AG08395 (cell line): ENCODE measurements at places on chromosomes 3 and 15.

- no peak for DNase-seq
These were observed 7.5 kb downstream of the C3orf22 start for GRCh38 chr3:126551121-126551838.

- DNase-seq = no peak
These were observed 46.0 kb downstream of the PRICKLE2 start for GRCh38 chr3:64179249-64179648.

GRCh38 chr3:160860346-160860745, 104.3 kb downstream of the PPM1L start:
- DNase-seq = no peak

DNA sequence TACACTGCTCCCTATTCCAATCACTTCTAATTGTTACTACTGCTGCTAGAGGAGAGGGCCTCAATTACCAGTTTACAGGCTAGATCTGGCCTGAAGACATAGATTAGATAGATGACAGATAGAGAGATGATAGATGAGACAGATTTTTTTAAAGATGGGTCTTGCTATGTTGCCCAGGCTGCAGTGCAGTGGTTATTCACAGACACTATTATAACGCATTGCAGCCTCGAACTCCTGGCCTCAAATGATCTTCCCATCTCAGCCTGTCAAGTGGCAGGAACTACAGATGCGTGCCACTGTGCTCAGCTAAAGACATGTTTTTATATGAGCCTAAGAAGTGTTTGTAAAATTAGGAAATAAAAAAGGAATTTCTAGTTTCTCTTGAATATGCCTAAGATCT, 6.2 kb downstream of the SLC33A1 start:
- DNase-seq = no peak

- DNase-seq = no peak
These were observed 22.3 kb upstream of the ZBED2 start for GRCh38 chr3:111617406-111617805.

DNA sequence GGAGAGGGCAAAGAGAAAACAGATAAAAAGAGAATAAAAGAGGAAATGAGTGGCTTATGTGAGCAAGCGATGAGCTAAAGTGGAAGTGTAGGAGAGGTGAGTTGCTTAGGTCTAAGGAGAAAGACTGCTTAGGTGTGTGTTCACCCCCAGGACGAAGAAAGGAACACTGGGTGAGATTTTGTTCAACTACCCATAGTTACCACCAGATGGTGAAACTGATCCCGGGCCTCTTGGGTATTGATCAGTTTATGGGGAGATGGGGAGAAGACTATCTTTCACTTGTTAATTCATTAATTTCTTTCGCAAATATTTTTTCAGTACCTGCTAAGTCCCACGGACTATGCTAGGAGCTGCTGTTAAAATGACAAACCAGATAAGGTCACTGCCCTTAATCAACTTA, 33.9 kb downstream of the GAP43 start:
- DNase-seq = no peak

- peak; percentile 8 for DNase-seq
These were observed 55.5 kb upstream of the AGTR1 start for GRCh38 chr3:148642214-148642613.

GRCh38 chr3:41411065-41411464, 211.8 kb downstream of the CTNNB1 start:
- no peak for DNase-seq

GRCh38 chr3:138367326-138367850, 19.0 kb downstream of the MRAS start:
- no peak for DNase-seq

- DNase-seq = peak; percentile 35
These were observed 24.5 kb downstream of the QTRT2 start for GRCh38 chr3:114081037-114081436.

DNA sequence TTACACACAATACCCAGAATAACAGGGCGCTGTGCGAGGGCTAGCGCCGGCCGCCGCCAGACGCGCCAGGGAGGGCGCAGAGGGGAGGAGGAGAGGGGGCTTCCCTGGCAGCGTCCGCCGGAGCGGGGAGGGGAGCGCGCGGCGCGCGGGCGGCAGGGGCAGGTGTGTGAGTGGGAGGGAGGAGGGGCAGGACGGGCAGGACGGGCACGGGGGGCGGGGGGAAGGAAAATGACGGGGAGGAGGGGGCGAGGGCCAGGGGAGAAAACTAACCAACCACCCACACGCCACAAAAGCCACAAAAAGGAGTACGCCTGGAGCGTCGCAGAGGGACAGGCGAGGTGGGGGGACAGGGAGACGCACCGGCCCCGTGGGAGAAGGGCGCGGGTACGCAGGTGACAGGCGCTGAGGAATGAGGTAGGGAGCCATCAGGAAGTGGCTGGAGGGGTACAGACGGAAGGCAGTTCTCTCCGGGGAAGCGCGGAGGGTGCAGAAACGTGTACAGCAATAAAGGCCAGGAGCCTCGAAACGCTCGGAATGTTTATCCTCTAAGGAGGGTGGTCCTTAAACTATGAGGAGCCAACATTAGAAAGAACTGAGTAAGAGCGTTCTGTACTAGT, 610 bp upstream of the SATB1 start:
- no peak for DNase-seq

DNA sequence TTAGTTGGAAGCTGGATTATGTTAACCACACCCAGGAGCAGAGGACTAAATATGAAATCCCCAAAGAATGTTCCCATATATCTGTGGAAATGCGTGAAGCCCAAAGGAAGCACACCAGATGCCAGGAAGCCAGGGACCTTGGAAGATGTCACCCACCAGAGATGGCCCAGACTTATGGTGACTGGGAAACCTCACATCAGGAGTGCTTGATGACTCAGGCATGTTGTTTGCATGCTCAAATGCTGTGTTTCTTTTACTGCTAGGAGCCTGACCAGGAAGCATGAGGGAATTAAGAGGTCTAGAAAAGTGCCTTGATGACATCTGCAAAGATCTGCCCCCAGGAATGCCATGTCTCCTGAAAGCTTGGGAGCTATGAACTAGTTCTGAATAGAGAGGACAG, 109.0 kb upstream of the SLC2A2 start:
- DNase-seq = peak; percentile 28

DNA sequence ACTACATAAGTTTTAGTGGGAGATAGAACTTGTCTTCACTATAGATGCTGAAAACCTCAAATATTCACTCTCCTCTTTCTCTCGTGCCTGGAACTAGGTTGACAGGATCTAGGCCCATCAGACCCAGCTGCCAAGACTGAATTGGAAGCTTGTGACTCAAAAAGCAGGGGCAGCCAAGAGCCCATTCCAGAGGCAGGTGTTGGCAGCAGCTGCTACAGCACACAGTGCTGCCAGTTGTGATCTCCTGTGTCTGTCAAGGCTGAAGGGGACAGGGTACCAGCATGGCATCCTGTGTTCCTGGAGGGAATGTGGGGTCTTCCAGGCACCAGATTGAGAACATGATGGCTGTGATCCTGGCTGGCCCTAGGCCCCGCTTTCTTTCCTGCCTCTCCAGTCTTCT, 92.5 kb upstream of the MB21D2 start:
- no peak for DNase-seq

DNA sequence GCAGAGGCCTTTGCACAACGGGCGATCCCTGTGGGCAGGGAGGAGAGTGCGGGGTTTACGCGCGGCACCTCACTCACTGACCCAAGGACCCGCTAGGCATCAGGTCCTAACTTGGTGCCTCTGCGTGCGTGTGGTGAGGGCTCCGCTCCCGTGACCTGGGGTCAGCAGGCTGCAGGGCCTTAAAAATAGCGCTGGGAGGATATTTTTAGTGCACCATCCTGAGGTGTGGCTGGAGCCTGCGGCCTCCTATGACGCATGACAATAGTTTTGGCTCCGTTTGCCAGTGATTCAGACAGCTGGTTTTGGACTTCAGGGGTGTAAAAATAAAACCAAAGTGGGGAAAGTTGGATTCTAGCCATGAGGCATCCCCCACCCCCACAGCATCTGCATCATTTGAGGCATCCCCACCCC, 139.0 kb downstream of the FAM43A start:
- DNase-seq = peak; percentile 79

DNA sequence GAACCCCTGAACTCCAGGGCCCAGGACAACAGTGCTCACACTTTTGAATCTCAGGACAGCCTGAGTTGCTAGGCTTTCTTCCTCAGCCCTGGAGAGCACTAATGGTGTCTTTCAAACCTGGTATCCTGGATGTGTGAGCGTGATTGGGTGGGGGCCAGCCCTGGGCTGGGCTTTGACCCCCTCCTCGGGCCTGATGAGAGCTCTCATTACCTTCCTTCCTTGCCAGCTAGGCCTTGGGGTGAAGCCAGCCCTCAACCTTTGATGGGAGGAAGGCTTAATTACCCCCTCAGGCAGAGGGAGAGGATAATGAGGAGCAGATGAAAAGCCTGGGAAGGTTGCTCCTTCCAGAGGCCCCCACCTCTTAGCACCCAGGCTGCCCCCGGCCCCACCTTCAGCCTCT, 31.1 kb upstream of the INSYN1 start:
- DNase-seq = no peak

- peak; percentile 44 for DNase-seq
These were observed 103.3 kb downstream of the WDR76 start for GRCh38 chr15:43930079-43930478.

GRCh38 chr15:69914960-69915359, 182.8 kb downstream of the TLE3 start:
- no peak for DNase-seq

DNA sequence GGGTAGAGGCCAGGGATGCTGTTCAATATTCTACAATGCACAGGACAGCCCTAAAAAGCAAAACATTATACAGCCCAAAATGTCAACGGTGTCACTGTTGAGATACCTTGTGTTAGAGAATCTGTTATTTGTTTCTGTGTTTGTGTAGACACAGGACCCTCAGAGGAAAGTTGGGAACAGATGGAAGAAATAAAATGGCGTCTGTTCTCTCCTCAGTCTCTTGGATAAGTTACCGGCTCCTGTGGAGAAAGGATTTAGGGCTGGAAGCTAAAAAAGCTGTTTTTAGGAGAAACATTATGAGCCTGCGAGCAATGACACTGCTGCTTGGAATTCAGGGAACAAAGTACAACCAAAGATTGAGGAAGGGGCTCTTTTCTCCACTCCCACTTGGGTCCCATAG, 688.6 kb upstream of the ZNF385D start:
- no peak for DNase-seq

DNA sequence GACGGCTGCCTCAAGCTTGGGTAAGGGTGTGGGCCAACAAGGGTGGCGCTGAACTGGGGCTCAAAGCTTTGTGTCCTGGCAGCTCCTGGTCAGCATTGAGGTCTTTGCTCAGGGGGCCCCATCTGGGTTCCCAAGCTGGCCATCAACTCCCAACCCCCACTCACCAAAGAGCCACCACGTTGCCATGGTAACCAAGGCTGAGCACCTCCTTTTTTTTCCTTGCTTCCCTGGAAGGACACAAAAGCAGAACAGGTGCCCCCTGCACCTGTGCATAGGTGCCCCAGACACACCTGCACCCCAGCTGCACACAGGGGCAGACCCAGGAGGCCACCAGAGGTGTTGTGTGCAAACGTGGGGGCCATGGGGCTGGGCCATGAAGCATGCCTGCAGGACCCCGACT, 16.5 kb downstream of the UROC1 start:
- DNase-seq = no peak

GRCh38 chr3:119990888-119991287, 103.4 kb downstream of the GSK3B start:
- DNase-seq = peak; percentile 42

- peak; percentile 77 for DNase-seq
These were observed 75.0 kb downstream of the MAGEF1 start for GRCh38 chr3:184636741-184637316.

GRCh38 chr15:74402873-74403587, 30.7 kb downstream of the SEMA7A start:
- no peak for DNase-seq

GRCh38 chr3:54564374-54564925, 363.4 kb downstream of the LRTM1 start:
- DNase-seq = no peak

- DNase-seq = peak; percentile 40
These were observed 225.9 kb upstream of the CD96 start for GRCh38 chr3:111315930-111316587.

- DNase-seq = no peak
These were observed 33.5 kb downstream of the UPK1B start for GRCh38 chr3:119206611-119207511.

DNA sequence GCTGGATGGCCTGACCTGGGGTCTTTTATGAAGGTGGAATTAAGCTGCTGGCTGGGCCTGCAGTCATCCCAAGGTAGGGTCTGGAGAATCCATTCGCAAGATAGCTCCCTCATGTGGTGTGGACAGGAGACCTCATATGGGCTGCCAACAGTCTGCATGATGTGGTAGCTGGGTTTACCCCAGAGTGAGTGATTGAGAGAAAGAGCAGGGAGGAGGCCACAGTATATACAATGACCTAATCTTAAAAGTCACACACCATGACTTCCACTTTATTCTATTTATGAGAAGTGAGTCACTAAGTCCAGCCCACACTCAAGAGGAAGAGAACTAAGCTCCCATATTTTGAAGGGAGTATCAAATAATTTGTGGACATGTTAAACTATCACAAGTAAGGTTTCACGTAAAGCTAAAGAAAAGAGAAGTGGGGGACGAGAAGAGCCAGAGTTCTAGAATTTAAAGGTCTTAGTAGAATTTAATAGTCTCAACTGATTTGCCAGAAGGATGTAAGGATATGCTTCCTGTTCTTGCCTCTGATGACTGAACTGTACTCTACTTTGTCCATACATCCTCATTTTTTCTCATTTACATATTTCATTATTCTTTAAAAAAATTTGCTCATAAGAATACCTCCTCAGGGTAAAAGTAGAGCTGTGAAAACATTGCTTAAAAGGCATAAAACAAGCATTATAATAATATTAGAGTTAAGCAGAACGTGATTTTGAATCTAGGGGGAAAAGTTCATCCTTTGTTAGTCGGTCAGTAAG, 184.4 kb downstream of the PEX5L start:
- no peak for DNase-seq

- DNase-seq = no peak
These were observed 78.3 kb upstream of the TBC1D5 start for GRCh38 chr3:17820704-17821103.

DNA sequence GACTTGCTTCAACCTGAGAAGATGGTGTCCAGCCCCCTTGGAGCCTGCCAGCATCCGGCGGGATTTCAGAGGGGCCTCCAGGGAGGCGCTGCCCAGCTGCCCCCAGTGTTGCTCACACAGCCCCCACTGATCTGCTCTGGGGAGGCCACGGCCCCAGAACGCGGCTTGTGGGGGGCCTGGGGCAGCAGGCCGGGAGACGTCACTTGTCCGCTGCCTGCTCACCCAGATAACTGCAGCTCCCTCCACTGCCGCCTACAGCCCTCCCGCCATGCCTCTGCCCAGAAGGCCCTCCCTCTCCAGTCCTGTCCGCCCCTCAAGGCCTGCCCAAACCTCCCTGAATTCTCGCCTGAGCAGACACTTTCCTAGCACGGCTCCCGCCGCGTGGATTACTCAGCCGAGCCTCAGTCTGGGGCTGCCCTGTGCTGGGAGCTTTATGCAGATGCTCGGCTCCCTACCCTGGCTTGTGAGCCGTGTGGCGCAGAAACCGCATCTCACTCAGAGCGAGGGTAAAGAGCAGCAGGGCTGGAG, 17.2 kb upstream of the ADIPOQ start:
- DNase-seq = peak; percentile 52

- peak; percentile 28 for DNase-seq
These were observed 150.6 kb upstream of the ANKRD28 start for GRCh38 chr3:15948388-15948787.

- no peak for DNase-seq
These were observed 15.7 kb downstream of the PDIA5 start for GRCh38 chr3:123082370-123083065.

GRCh38 chr15:64630396-64631107, 144.8 kb downstream of the RBPMS2 start:
- no peak for DNase-seq
